ENCODE measurements at places on chromosomes 11 and 22.

DNA sequence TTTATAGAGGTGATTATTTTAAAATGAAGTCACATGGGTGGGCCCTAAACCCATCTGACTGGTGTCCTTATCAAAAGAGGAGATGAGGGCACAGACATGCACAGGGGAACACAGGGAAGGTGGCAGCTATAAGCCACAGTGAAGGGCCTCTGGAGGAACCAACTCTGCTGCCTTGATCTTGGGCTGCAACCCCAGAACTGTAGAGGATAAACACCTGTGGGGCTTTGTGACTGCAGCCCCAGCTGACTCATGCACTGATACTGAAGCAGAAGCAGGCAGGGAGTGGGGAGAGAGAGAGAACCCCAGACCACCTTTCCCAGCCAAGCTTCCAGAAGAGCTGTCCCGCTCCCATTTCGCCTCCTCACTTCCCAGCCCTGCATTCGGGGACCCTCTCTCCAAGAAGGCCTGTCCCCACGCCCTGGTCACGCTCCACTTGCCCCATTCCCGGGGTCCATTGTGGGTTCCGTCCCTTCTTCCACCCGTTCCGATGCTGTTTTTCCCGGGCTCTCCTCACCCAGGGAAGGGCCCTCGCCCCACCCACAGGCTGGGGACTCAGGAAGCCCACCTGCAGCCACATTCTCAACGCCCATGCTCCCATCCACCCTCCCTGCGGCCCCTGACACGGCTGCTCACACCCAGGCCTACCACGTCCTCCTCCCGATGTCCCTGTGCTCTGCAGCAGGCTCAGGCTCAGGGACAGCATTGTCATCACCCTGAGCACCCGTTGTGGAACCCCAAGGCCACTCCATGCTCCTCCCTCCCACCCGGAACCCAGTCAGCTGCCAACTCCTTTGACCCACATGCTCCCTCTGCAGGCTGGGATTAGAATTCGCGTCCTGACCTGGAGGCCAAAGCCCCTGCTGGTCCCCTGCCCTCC, 90.8 kb upstream of the SHANK2 start:
- DNase-seq = peak; percentile 34

GRCh38 chr22:49677495-49677889, 150.2 kb downstream of the BRD1 start:
- no peak for DNase-seq

GRCh38 chr11:112537026-112537425, 276.4 kb upstream of the PLET1 start:
- DNase-seq = no peak

GRCh38 chr11:67302571-67303131, 679 bp upstream of the SSH3 start:
- no peak for DNase-seq

- DNase-seq = no peak
Observed at GRCh38 chr11:106523171-106523570, 445.7 kb downstream of the AASDHPPT start.

DNA sequence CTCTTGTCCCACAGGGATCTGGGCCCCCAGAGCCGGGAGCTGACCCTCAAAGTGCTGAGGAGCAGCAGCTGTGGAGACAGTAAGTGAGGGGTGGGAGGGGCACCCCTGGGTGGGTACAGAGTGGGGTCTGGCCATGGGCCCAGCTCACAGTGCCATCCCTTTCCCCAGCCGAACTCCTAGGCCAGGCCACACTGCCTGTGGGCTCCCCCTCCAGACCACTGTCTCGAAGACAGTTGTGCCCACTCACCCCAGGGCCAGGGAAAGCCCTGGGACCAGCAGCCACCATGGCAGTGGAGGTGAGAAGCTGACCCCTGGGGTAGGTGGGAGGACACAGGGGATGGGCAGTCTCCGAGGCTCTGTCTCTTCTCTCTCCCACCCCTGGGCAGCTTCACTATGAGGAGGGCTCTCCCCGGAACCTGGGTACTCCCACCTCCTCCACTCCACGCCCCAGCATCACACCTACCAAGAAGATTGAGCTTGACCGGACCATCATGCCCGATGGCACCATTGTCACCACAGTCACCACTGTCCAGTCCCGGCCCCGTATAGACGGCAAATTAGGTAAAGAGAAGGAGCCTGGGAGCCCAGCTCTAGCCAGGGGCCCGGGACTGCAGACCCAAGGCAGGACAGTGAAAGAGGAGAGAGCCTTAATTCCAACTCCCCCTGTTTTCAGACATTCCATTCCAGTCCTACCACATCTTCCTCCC, 5.3 kb downstream of the C2CD2L start:
- no peak for DNase-seq

DNA sequence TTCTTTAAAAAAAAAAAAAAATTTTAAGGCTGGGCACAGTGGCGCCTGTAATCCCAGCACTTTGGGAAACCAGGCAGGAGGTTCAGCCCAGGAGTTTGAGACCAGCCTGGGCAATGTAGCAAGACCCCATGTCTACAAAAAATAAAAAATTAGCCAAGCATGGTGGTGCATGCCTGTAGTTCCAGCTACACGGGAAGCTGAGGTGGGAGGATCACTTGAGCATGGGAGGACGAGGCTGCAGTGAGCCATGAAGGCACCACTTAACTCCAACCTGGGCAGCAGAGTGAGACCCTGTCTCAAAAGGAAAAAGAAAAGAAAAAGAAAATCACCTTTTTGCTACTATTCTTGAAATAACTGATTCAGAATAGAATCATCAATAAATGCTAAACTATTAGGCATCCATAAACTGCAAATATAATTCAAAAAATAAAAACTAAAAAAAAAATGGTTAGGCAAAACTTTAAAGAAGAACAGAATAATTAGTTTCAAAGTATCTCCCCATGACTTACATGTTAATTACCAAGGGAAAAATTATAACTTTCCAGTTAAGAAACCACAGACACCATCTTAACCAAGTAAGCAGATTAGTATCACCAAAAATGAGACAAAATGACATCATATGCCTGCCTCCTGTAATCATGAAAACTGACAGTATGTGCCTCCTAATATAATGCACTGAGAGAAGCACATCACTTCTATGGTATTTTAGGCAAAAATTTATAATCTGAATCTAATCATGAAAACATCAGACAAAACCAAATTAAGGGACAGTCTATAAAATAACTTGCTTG, 63.6 kb downstream of the DENND5A start:
- no peak for DNase-seq

- DNase-seq = no peak
Observed at GRCh38 chr11:76787911-76788596, 4.9 kb downstream of the TSKU start.

DNA sequence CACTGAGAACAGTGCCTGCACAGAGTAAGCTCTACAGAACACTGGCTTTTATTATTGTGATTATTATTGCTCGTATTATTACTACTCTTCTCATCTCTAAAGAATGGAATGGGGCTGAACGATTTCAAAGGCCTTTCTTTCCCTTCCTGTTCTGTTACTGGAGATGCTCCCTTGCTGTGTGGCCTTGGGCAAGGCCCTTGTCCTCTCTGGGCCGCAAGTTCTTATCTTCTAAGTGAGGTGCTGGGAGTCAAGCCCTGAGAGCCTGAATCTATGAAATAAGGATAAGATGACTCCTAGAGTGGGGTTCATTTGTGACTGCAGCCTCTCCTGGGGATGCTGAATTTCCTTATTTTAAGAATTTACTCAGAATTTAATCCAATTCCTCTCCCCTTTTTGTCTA, 113.5 kb downstream of the FBXO7 start:
- no peak for DNase-seq

- no peak for DNase-seq
Observed at GRCh38 chr11:1401656-1402221, 12.0 kb downstream of the BRSK2 start.

- DNase-seq = no peak
Observed at GRCh38 chr11:80632691-80633090, 1191.9 kb upstream of the TENM4 start.

- no peak for DNase-seq
Observed at GRCh38 chr22:20951932-20952380, 15.1 kb upstream of the AIFM3 start.

- DNase-seq = no peak
Observed at GRCh38 chr11:5938603-5938965, 3.5 kb upstream of the OR56A3 start.

- no peak for DNase-seq
Observed at GRCh38 chr11:7611411-7611810, 61.9 kb downstream of the CYB5R2 start.

DNA sequence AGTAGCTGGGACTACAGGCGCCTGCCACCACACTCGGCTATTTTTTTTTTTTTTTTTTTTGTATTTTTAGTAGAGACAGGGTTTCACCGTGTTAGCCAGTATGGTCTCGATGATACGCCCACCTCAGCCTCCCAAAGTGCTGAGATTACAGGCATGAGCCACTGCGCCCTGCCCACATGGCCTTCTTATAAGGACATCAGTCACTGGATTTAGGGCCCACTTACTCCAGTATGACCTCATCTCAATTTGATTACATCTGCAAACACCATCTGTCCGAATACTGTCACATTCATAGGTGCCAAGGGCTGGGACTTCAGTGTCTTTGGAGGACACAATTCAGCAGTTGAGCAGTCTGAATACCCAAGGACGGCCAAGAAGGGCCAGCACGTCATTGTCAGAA, 8.2 kb upstream of the PRR5 start:
- DNase-seq = no peak

- DNase-seq = no peak
Observed at GRCh38 chr22:25213221-25213620, 6.2 kb upstream of the CRYBB2 start.

- no peak for DNase-seq
Observed at GRCh38 chr11:70610566-70611565, 212.5 kb downstream of the CTTN start.

DNA sequence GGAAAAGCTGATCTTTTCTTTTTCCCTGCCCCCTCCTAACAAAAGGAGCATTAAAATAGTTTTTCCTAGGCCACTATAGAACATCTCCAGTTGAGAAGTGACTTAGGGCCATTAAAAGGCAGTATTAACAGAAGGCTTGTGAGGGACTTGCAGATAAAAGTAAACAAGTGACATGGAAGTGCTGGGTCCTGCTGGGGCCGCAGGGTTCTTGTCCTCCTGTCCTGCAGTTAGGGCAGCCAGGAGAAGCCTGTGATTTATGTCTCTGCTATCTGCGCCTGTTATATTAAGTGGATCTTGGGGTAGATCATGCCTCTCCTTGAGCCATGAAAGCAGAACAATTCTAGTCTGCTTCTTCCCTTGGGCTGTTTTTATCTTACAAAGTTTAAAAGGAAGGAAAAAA, 271.4 kb upstream of the C11orf87 start:
- DNase-seq = no peak

DNA sequence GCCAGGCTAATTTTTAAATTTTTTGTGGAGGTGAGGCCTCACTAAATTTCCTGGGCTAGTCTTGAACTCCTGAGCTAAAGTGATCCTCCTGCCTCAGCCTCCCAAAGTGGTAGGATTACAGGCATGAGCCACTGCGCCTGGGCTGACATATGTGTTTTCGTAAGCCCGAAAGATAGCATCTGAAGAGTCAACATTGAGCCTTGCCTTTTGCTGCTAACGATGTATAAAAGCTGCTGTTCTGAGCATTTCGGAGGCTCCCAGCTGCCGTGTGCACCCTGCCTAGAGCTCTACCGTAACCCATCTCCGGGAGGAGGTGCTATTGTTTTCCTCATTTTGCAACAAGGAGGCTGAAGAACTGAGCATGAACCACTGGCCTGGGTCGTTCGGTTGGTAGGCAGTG, 18.1 kb upstream of the PPP6R3 start:
- no peak for DNase-seq

GRCh38 chr11:102287964-102288724, 29.1 kb upstream of the BIRC3 start:
- DNase-seq = peak; percentile 59

DNA sequence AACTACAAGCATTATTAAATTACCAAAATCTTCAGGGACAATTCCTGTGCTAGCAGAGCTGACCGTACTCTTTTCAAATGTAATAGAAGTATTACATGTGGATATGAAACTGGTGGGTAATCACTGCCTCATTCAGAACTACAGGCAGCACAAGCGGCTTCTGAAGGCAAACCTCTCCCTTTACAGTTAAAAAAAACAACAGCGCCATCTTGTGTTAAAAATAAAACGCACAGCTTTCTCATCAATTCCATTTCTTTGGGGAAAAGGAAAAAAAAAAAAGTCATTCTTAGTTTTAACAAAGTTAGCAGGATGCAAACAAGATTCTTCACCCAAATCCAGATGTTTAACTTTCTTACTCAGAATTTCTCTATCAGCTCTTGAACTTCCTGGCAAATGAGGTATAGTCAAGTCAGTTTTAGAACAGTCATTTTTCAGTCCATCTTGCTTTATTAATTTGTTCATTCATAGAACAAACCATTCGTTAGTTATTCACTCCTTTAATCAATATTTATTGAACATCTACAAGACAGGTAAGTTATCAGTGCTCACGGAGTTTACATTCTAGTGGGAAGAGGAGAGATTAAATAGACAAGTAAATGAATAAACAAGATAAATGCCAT, 331.8 kb upstream of the MPPED2 start:
- DNase-seq = peak; percentile 43

DNA sequence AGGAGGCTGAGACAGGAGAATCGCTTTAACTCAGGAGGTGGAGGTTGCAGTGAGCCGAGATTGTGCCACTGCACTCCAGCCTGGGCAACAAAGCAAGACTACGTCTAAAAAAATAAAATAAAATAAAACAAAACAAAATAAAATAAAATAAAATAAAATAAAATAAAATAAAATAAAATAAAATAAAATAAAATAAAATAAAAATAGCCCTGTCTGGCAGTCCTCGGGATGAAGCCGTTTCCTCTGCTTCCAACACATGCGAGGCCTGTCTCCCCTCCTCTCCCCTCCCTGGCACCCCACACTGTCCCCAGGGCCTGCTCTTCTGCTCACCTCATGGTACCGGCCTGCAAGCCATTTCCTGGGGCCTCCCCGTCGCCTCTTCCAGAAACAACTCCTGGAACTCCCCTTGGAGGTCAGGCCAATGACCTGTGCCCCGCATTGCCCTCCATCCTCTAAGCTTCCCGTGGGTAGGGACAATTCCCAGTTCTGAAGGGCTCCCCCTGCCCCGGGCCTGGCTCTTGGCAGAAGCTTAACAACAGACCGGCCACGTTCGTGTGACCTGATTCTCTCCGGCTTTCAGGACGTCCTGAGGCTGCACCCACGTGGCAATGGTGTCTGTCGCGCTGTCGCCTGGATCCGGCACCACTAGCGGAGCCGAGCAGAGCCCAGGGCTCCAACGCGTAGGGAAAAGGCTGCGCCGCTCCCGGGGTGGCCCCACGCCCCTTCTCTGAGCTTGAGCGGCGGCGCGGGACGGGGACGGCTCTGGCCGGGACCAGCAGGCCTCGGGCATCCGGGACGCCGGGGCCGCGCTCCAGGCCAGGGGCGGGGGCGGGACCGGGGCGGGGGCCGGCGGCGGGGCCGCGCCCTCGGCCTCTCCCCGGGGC, 456 bp upstream of the PARVB start:
- DNase-seq = no peak

DNA sequence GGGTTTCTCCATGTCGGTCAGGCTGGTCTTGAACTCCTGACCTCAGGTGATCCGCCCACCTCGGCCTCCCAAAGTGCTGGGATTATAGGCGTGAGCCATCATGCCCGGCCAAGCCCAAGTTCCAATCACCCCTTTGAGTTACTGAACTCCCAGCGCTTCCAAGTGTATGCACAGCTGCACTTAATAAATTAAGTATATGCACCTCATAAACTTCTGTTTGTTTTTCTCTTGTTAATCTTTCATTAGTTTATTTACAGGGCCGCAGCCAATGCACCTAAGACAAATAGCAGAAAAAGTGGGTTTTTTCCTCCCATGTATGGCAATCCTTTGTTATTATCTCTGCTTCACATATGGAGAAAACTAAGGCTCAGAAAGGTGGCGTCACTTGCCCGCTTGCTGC, 21.3 kb downstream of the SYN3 start:
- DNase-seq = no peak

GRCh38 chr22:36470162-36470993, 11.1 kb downstream of the TXN2 start:
- peak; percentile 52 for DNase-seq
